ENCODE measurements at places on chromosomes 5 and 9. TPM values are rescaled to one million over a fixed set of nuclear protein-coding genes. Genes with fewer than 3 reads are reported as not detected.
A peak's percentile ranks its signal among the peaks of the same experiment; 100 is the strongest.

DNA sequence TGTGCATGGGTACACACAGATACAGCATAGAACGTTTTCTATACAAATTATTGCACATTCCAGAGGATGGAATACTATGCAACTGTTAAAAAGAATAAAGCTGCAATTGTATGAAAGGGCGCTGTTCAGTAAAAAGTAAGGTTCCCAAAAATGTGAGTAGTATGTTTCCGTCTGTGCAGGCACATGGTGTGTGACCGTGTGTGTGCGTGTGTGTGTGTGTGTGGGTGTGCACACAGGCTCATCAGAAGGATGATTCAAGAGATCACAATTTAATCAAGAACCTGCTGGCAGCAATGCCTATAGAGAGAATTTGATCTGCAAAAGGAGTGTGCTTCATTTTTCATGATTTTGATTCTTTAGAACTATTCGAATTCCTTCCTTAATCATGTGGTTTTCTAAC, 76.3 kb downstream of the SEMA4D start:
- no peaks in the 10 kb centered on the region for H3K27me3 ChIP-seq
- no peak overlapping the region for H3K4me3 ChIP-seq
- H3K36me3 ChIP-seq, result no peaks in the 10 kb centered on the region
- H3K4me1 ChIP-seq, result no peaks in the 10 kb centered on the region

- H3K36me3 ChIP-seq, result peaks cover 43% of the 10 kb centered on the region
- no peak overlapping the region for H3K4me3 ChIP-seq
- no peak overlapping the region for H3K27ac ChIP-seq
- no peaks in the 10 kb centered on the region for H3K27me3 ChIP-seq
- H3K4me1 ChIP-seq, result peaks cover 64% of the 10 kb centered on the region
- no peak for DNase-seq
These were observed 69.3 kb downstream of the DAPK1 start for GRCh38 chr9:87567001-87567400.

- H3K27ac ChIP-seq, result no peak overlapping the region
- H3K27me3 ChIP-seq, result no peaks in the 10 kb centered on the region
- no peak overlapping the region for H3K4me3 ChIP-seq
- DNase-seq, result peak; percentile 36
- H3K4me1 ChIP-seq, result peaks cover 45% of the 10 kb centered on the region
- H3K36me3 ChIP-seq, result peaks cover 52% of the 10 kb centered on the region
These were observed 4.9 kb downstream of the TMEM171 start for GRCh38 chr5:73125289-73125688.

DNA sequence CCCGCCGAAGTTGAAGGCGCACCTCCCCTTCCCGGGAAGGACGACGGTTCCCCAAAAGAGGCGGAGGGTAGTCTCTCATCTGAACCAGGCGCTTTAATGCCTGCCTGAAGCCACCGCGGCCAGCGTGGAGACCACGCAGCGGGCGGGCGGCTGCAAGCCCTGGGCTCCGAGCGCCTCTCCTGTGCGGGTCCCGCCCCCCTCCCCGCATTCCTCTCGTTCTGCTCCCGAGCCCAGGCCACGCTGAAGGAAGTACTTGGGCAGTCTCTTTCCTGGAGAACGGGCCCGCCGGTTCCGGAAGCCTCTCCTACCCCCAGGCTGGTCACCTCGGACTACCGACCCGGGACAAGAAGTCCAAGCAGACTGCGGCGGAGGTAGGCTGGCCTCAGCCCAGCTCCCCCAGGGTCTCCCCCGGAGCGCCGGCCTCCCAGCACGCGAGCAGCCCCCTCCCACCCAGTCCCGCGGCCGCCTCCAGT, 571 bp downstream of the PPIC start:
- DNase-seq, result no peak
- H3K4me3 ChIP-seq, result peak overlapping the region; percentile 80
- no peaks in the 10 kb centered on the region for H3K36me3 ChIP-seq
- H3K27me3 ChIP-seq, result peaks cover 4% of the 10 kb centered on the region

Gene INSL4
- total RNA-seq, result not detected

All from osteocyte (in vitro differentiated cells).